NCI-H748 treated with DMSO at 0.1 percent for 48 hours (cell line): ENCODE measurements at places on chromosomes 3 and 15.

DNA sequence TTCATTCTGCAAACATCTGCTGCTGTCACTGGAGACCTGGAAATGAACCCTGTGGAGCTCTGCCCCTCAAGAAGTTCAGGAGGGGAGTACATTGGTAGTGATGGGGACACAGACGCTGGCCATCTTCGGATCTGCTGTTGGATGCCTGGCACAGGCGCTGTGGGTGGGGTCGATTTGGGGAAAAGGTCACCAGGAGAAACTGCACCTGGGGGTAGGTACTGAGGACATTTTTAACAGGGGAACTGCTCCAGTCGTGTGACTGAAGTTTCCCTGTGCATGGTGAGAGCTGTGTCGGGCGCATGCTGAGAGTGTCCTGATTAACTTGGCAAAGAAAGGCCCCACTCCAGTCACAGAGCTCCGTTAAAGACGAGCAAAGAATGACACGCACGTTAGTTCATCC lies 3.4 kb downstream of the UROC1 start:
- DNase-seq: no peak

DNA sequence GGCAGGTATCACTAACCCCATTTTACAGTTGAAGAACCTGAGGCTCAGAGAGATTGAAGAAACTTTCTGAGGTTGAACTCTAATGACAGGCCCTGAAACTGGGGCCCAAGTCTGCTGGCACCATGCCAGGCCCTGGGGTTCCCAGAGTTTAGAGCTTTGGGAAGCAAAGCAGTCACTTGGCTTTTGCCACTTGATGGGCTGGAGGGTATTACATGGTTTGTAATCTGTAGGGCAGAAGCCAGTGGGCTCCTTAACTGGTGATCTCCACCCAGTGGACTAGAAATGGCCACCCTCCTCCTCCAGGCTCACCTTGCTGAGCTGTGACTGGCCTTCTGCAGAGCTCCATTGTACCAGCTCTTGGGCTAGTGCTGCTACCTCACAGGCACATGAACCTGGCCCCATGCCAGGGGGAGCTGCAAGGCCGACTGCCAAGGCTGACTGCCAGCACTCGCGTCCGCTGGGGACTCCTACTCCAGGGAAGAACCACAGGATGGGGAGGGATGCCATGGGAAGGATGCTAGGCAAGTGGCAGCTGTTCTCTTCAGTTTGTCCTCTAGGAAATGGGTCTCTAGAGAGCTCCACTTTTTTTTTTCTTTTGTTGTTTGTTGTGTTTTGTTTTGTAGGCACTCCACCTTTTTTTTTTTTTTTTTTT lies 104.8 kb downstream of the ETFA start:
- DNase-seq: no peak

DNA sequence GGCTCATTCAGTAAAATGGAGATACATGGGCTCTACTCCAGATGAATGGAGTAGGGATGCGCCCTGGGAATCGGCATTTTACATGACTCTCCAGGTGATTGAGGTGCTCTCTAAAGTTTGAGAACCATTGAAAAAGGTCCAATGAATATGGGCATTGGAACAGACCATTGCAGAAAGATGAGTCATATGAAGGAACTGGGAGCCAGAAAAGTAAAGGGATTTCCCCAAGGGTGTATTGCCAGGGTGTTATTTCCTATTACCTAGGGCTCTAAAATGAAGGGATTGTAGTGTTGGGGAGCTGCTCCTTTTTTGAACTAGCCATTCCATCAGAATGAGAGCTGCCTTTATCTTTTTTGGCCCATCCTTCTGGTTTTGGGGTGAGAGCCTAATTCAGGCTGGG lies 21.7 kb downstream of the CLDN11 start:
- no peak for DNase-seq

GRCh38 chr3:2096216-2096615 lies 2.5 kb upstream of the CNTN4 start:
- no peak for DNase-seq

DNA sequence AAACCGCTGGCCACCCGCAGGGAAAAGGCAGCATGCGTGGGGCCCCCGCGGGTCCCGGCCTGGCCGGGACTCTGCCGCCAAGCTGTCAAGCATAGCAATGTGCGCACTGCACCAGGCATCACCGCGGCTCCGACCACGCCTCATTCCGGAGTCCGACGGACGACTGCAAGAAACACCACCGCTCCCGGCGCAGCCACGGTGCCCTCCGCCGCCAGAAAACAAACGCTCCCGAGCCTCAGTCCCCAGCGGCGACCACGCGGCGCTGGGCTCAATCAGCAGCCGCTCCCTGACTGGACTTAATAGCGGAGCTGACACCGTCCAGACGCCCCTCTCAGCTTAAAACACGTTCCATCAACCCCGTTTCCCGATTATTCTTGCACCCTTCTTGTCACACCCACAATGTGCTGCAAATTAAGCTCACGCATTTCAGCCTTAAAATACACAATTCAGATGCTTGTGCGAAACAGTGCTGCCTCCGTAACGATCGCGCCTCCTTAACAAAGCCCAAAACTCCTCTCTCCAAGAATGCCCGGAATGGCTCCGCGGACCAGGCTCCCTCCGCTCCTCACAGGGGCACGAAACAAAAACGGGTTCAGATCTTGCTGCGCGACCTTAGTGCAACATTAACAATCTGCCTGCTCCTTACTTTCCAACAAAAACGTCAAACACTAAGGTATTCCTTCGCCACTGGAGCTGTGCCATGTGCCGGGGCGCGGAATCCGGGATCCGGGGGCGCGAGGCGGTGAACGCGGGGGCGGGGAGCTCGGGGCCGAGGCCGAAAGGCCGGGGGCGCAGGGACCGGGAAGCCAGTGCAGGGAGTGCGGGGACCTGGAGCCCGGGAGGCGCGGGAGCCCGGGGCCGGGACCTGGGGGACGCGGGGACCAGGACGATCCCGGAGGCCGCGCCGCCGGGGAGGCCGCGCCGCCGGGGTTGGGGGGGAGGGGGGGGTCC lies 655 bp downstream of the CYFIP1 start:
- DNase-seq: peak; percentile 17

DNA sequence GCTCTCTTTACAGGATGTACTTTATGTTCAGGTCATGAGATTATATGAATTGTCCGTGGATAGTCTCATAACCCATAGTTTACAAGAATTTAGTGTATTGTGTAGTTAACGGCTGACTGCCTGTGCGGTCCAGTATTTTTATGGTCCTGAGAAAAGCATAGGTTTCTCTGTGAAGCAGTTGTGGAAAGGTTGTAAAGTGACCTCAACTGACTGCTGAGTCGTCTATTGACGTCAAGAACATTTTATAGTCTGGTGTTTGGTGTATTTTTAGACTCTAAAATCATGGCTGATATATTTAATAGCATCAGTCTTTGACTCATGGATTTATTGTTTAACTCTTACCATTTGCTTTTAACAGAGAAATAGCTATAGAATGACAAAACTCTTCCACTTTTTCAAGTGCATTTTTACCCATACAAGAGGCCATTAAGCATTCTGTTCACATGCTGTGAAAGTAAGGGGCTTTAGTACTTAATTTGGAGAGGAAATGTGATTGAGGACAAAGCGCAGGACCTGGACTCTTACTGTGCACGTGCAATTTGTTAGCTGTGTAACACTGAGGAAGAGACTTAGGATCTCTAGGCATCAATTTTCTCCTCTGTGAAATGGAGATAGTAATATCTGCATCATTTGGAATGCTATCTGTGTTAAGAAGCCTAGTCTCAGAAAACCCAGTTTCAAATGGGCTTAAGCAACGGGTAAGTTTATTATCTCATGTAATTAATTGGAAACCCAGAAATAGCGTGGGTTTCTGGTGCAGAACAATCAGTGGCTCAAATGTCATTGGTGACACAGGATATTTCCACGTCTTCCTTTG lies 240.8 kb downstream of the NFKBIZ start:
- no peak for DNase-seq

DNA sequence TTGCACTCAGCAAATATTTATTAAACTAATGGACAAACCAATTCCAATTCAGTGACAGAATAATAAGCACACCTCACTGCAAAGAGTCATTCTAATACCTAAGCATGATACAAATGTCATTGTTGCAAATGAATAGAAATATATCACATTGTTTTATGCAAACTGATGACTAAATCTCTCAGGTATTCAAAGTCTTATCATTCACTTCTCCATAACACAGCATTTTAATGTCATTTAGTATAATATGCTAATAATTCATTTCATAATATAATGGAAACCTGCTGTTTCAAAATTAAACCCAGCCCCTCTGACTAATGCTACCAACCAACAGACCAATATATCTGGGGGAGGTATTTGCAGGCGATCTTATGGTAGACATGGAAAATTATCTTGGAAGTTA lies 71.8 kb downstream of the FGF7 start:
- DNase-seq: no peak

DNA sequence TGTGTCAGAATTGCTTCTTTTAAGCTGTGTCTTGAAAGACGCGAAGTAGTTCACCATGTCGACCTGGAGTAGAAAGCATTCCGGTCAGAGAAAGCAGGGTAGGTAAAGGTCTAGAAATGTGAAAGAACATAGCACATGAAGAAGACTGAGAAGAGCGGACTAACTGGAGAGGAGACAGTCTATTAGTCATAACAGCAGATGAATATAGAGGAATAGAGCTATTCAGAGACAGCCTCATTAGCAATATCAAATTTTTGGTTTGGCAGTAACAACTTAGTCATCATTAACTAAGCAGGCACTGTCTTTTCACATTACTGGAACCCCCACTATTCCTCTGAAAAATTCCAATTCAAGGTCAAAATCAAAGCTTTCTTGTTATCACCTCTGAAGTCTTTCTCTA lies 678.8 kb downstream of the DIPK2A start:
- DNase-seq: no peak

- no peak for DNase-seq
Measured at GRCh38 chr3:177519588-177519987, 322.3 kb upstream of the TBL1XR1 start.

DNA sequence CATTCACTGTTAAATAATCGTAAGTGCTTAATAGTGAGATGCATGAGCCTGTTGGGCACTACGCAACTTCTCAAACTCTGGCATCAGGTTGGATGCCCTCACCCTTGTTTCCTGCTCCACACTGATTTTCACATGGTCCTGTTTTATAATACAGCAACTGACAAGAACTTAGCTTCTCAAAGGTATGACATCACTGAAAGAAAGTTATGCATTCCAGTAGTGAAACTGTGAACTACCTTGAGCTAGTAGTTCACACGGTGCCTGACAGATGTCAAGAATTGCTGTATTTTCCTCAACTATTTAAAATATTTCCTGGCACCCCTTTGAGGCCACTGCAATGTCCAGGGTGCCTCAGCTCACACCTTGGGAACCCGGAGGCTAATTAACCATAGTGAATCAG lies 327.5 kb downstream of the RORA start:
- DNase-seq: no peak

GRCh38 chr3:169315141-169315540 lies 348.4 kb downstream of the MECOM start:
- DNase-seq: no peak

- DNase-seq: no peak
Measured at GRCh38 chr3:43580181-43580580, 41.6 kb downstream of the ANO10 start.

GRCh38 chr3:115040673-115041286 lies 106.3 kb downstream of the ZBTB20 start:
- DNase-seq: peak; percentile 6

DNA sequence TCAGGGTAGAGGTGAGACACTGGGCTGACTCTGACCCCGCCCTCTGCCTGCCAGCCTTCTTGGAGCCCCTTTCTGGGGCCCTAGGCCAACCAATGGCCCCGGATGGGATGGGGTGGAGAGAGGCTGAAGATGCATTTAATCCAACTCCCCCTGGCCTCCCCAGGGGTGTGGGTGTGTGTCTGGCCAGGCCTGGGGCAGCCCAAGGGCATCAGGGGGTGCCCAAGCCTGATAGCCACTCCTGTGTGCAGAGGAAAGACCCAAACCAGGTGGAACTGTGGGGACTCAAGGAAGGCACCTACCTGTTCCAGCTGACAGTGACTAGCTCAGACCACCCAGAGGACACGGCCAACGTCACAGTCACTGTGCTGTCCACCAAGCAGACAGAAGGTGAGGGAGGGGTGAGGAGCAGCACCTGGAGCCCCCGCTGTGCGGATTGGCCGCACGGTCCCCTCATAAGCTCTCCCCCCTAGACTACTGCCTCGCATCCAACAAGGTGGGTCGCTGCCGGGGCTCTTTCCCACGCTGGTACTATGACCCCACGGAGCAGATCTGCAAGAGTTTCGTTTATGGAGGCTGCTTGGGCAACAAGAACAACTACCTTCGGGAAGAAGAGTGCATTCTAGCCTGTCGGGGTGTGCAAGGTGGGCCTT lies 9.5 kb downstream of the SPINT1 start:
- no peak for DNase-seq

- no peak for DNase-seq
Measured at GRCh38 chr15:40352281-40352901, 1.6 kb downstream of the PHGR1 start.

GRCh38 chr15:60179786-60180391 lies 175.8 kb downstream of the FOXB1 start:
- peak; percentile 2 for DNase-seq

DNA sequence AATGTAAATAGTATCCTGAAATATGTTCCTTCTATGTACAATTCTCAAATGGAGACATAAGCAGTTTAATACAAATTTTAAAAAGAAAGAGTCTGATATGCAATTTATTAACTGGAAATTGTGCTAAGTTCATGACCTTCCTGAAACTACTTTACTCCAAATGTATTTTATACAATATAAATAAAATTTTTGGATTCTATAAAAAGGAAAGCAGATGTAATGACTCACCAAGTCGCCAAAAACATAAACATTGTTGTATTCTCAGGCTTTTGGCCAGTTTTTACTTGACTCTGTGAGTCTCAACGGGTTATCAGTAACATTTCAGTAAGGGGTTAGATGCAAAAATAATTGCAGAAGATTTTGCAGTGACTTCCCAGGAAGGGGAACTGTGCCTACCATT lies 948.2 kb downstream of the EPHA3 start:
- DNase-seq: no peak

GRCh38 chr15:29859973-29860715 lies 37.9 kb upstream of the TJP1 start:
- DNase-seq: no peak

DNA sequence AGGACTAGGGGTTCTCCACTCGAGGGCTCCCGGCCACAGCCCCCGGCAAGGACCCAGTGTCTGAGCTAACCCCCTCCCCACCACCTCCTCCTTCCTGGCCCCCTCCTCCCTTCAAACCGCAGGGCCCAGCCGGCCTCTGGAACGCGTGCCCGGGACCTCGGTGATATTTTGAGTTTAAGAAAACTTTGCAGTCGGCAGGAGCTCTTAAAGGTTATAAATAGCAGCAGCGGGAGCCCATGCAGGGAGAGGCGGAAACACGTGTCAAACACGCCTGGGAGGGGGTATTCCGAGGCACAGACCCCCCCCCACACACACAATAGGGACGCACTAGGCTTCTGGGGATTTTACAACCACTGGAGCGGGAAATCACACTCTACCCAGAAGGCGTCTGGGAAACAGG lies 3.1 kb upstream of the PTH1R start:
- DNase-seq: no peak

GRCh38 chr15:49439678-49440395 lies 16.8 kb downstream of the FGF7 start:
- DNase-seq: no peak

- no peak for DNase-seq
Measured at GRCh38 chr3:70728311-70728710, 415.9 kb upstream of the MDFIC2 start.

GRCh38 chr3:181839039-181839915 lies 127.6 kb downstream of the SOX2 start:
- DNase-seq: peak; percentile 82

- no peak for DNase-seq
Measured at GRCh38 chr3:131901686-131902085, 133.1 kb downstream of the CPNE4 start.
